ENCODE measurements at places on chromosomes 6 and 20.

DNA sequence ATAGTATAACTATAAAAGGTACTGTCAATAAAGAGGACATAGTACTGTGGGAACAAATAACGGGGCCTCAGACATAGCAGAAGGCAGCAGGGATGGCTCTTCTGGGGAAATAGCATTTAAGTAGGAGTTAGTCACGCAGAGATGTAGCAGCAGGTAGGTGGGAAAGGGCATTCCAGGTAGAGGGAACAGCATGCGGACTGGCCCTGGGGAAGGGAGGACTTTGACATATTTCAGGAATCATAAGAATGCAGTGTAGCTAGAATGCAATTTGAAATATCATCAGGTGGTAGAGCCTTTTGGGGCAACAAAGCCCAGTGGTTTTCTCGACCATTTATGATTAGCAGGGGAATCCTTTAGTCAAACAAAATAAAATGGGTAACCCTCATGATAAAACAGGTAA is 191.1 kb downstream of the SLC24A3 start:
- DNase-seq: no peak

DNA sequence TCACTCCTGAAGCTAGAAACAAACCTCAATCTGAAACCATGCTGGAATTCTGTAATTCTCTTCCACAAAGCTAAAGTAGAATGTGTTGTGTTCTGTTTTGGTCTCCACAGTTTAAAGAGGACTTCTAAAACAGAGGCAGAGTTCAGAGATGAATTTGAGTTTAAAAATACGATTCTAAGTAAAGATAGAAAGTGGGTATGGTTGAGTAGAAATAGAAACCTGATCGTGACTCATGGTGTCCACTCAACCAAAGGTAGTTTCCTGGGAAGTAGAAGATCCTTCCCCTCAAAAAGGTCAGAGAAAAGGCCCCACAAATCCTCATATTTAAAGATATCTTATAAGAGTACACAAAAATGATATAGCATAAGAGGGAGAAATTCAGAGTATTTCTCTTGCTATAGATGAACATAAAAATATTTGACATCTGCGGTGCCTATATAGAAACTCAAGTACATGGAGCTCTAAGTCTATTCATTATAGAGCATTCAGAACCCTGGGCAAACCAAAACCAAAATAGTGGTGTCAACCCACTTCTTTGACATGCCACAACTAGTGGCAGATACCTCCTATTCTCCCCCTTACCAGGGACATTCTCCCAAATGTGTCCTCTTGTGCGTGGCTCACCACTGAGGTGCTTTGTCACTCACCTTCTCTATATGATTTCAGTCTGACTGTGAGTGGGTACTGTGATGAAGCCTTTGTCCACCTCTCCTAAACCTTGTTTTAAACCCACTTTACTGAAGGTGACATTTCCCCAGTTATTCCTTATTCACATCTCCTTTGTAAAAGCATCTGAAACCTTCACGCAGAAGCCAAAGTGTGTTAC is 84.5 kb downstream of the PLCB1 start:
- DNase-seq: no peak

GRCh38 chr6:167689278-167689677 is 137.4 kb upstream of the AFDN start:
- no peak for DNase-seq

DNA sequence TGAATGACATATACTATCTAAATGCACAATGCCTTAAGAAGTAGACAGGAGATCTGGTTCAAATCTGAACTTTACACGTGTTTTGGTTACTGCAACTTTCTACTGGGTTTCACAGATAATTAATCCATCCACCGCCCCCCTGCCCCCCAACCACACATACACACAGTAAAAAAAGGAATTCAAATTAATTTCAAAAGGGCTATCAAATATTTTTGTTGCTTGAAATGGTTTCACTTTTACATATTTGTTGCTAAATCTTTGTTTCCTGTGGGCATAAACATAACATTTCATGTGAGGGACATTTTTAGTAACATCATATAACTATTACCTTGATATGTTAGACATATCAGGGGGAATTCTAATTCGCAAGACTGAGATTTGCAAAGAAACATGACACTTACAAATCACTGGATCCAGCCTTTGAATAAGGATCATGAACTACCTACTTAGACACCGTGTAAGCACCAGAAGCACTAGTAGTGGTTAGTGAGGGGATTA is 7.5 kb downstream of the NEDD9 start:
- DNase-seq: no peak

DNA sequence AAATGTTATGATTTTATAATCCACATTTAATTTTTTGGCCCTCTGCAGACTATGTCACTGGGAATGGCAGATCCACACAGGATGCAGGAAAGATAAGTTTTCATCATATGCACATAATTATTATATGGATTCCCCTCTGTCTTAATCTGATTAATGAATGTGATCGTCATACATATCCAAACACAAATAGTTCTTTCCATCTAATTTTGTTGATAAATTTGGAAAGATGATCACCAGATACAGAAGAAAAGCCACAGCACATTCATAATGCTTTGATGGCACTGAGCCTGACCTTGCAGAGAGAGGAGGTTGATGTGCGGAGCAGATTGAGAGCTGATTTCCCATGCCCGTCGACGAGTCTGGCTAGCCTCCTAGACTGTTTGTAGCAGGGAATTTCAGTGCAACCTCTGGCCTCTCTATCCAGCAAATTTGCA is 471.5 kb downstream of the EPM2A start:
- DNase-seq: no peak

DNA sequence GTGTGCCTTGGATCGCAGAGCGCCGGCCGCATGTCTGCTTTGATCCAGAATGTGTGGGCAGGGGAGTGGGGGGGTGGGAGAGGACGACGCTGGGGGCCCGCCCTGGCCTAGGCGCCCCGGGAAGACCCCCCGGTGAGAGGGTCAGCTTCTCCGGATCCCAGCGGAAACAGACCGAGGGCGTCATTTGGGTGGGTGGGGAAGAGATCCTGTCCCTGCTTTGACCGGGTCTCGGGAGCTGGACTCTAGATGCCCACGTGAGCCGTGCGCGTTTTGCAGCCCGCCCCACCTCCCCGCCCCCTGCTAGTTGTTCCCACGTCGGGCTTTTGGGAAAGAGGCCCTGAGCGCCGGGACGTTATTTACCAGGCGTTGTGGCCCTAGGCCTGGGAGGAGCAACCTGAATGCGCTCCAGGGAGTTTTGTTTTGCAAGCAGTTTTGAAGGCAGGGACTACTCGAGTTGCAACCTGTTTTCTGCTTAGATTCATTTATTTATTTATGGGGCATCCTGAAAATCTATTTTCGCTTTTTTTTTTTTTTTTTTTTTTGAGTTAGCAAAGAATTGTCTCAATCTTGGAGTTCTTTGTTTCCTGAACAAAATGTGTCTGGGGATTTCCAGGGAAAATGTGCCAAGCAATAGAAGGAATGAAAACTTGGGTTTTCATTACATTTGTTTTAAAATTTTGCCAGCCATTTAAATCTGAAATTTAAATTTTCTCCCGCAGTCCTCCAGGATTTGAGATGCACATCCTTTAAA is 1.6 kb downstream of the DSP start:
- peak; percentile 32 for DNase-seq

DNA sequence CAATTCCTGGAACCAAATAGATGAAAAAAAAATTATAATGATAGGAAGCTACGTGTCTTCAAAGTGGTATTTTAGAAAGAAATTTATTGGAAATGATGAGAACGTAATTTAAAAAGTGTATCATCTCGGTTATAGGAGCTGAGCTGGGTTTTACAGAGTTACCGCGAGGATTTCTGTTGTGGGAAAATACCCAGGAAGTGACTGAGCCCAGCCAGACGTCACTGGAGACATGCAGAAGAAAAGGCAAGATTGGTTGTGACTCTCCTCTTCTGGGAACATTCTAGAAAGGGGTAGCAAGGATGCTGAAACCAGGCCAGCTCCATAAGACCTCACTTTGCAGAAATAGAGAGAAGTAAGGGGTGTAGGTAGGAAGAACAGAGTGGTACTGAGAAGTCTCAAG is 95.9 kb upstream of the ADGRF1 start:
- DNase-seq: no peak

Data from Calu3 (cell line).